ENCODE measurements at places on chromosomes 6 and 20.

DNA sequence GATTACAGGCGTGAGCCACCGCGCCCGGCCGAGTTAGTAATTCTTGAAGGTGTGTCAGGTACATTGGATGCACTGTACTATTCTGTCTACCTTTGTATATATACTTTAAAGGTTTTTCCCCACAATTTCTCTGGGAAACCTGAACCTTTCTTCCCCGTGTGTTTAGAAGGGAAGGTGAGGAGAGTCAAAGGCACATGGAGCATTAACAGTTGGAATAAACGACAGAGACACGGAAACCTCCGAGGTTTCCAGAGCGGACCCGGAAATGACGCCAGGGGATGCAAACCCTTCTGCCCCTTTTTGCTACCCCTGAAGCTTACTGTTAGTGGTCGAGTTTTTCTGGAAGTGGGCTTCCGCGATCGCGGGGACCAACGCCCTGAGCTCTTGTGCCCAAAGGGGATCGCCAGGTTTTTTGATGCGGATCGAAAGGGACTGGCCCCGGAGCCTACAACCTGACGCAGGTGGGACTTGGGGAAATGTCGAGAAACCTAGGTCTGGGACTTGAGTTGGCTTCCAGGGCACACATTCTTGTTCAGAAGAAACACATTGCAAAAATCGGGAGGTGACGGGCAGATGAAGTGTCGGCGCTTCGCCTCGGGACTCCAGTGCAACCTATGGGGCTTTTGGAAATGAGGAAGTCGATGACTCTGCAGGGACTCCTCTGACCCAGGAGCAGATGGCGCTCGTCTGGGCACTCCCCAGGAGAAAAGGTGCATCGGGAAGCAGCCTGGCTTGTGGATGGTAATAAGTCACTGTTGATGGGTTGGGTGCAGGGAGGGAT lies 218.2 kb downstream of the OR2B2 start:
- DNase-seq: peak; percentile 29

DNA sequence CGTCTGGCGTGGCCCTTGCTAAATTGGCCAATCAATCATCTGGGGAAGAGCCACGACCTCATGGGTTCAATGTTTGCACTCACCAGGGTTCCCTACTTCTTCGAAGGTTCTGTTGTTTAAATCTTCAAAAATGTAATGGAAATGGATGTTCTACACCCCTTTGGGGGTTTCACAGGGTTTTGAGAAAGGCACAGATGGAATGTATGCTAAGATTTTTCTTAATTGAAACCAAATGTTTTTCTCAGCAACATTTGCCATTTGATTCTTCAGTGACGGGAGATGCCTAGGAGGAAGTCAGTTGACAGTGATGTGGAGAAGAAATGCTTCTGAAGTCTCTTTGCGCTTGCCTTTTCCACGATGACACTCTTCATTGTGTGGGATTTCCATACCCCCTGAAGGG lies 312.3 kb downstream of the ESR1 start:
- DNase-seq: no peak

- DNase-seq: no peak
These were observed 103.5 kb downstream of the SCP2D1 start for GRCh38 chr20:18916886-18917750.

DNA sequence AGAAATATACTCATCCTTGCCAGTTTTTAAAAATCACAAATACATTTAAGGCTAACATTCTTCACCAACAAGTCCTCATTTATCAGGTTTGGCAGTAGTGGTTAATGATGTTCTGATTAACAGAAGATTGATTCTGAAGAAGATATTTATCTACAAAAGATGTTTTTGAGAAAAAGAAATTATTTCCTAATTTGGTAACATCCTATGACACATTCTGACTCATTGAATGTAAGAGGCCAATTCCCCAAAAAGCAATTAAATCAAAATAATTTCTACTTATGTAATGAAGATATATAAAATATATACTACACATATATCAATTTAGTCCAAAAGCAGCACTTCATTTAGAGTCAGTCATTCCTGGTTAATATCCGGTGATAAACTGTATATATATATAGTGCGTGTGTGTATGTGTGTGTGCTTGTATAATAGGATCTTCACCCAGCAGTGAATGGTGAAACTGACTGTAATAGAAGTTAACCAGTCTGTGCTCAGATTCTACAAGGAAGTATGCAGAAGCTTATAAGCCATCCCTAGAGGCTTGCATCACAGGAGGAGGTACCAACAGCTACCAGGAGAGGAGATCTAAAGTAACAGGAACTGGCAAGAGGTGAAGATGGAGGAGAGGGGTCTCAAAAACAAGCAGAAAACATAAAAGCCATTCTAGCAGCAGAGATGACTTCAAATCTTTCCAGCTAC lies 82.9 kb upstream of the MARCKS start:
- no peak for DNase-seq

DNA sequence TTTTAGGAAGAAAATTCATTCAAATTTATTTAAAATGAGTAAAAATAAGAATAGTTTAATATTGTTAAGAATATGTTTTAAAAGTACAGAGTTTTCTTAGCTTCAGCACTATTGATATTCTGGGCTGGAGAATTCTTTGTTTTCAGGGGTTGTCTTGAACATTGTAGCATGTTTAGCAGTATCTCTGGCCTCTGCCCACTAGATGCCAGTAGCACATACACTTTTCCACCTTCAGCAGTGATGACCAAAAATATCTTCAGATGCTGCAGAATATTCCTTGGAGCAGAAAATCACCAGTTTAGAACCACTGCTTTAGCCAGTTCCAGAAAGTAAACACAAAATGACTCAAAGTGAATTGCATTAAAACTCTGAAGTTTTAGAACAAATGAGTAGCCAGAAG lies 19.4 kb upstream of the SDHAF4 start:
- DNase-seq: no peak

DNA sequence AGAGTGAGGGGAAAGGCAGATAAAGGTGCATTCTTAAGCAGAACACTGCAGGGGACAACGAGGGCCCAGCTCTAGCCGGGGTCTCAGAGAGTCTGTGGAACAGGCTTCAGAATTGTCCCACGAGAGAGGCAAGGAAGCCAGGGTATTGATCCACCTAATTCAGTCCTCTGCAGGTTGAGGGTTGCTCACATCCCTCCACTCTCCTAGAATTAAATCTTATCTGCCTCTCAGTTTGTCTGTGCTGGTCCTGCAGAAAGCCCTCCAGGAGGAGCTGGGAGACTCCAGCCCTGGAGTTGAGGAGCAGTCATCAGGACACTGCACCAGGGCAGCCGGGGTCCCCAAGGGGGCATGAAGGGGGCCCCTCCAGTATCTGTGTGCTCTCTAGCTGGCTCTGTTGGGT lies 39.1 kb downstream of the SLC24A3 start:
- no peak for DNase-seq

DNA sequence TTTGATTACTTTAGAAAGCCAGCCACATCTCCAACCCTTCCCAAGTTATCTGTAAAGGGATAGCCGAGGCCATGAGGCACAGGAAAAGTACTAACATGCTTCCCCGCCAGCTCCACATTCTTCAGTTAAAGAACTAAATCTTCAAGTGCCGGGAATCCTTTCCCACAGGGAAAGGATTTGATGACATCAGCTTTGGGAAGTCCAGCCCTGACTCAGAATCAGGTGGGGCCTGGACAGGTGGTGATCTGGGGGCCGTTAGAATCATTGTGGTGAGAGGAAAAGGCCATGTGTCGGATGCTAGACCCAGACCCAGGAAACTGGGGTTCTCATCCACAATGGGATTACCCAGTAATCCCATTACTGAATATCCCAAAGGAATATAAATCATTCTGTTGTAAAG lies 580.0 kb downstream of the QKI start:
- DNase-seq: no peak

GRCh38 chr6:3052481-3053230 lies 15.6 kb upstream of the RIPK1 start:
- DNase-seq: no peak

DNA sequence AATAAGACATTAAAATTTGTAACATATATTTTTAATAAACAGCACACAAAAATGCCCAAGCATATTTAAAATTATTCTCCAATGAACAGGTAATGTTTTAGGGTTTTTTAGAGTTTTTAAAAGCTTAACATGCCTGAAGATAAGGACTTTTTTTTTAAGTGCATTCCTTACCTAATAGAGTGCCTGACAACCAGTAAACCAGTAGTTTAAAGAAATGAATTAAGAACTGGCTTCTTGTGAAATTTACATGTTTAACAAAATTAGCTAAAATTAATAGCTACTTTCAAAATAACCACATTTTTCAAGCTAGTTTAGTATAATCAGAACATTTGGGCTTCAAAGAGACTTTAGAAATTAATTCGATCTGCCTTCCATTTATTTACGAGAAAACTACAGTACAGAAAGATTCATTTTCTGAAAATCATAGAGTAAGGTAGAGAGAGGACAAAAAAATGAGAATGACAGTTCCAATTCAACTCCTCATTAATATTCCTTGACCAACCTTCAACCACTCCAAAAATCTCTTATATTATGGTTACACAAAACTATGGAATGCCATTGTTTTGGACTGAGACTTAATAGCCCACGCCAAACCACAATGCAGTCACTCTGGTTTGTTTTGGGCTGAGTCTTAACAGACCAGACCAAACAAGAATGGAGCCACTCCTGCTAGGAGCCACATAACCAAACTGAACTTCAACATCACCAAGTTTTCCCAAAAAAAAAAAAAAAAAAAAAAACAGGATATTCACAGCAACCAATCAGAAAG lies 5.7 kb upstream of the PLN start:
- DNase-seq: no peak

DNA sequence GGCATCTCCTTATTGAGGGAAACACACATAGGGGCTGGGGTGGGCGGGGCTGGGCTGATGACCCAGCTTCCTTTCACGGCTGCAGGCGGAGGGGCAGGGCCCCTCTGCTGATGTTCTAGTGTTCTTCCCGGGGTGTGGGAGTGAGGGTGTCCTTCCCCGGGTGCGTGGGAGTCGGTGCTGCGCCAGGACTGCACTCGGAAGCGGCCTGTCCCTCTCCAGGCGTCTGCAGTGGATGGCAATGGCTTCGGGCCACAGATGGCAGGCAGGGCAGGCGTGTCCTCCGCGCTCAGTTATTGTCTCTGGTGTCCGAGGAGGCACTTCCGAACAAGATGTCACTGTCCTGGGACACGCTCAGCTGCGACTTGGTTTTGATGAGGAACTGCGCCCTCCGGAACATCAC lies 19.2 kb downstream of the KCNG1 start:
- DNase-seq: no peak

DNA sequence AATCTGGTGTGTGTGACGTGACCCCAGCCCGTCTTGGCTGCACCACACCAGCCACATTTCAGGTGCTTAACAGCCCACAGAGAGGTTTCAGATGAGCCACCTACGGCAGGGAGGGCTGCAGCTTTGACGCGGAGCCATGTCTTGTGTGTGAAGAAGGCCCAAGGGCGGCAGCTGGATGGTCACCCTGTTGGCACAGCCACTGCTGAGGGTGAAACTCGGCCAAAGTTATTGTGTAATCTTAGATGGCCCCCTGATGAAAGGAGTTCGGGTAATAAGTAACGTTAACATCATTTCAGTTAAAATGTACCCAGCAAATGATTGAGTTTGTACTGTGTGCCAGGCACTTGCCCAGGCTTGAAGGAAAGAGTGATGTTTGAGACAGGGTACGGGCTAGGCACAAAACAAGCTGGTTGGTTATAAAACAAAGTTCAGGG lies 97.2 kb downstream of the SSR1 start:
- no peak for DNase-seq

- DNase-seq: no peak
These were observed 127.1 kb upstream of the MLIP start for GRCh38 chr6:53984163-53984562.

- no peak for DNase-seq
These were observed 15.7 kb downstream of the CPNE5 start for GRCh38 chr6:36823421-36824096.

GRCh38 chr20:45685896-45686295 lies 15.9 kb upstream of the WFDC11 start:
- no peak for DNase-seq

- no peak for DNase-seq
These were observed 68.5 kb downstream of the SLC22A1 start for GRCh38 chr6:160190081-160190480.

- no peak for DNase-seq
These were observed 17.9 kb upstream of the ARMC12 start for GRCh38 chr6:35718911-35719381.

GRCh38 chr20:21125072-21125848 lies 622 bp upstream of the KIZ start:
- no peak for DNase-seq

DNA sequence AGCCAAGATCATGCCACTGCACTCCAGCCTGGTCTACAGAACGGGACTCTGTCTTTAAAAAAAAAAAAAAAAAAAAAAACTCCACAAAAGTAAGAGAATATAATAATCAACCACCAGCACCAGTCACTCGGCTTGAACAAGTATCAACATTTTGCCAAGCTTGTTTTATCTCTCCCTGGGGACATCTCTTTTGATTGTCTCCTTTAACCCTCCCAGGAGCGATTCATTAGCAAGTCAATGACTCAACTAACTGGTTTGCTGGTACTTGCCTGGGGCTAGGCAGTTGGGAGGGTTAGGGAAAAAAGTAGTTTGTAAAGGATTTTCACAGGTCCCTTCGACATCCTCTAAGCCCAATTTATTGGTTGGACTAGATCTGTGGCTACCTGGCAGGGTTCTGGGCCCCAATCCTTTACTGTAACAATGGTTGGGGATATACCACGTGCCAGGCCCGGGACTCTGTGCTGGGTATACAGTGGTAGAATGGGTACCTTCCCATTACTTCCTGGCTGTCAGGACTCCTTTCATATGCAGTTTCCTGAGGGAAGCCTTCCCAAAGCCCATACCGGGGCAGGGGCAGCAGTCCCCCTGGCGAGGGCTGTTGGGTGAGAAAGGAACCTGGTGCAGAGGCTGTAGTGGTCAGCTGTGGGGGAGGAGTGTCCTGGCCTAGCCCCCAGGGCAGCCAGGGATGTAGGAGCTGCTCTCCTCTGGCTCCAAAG lies 12.2 kb downstream of the TGIF2 start:
- no peak for DNase-seq

- DNase-seq: no peak
These were observed 251.7 kb downstream of the PHACTR1 start for GRCh38 chr6:12968290-12968689.

DNA sequence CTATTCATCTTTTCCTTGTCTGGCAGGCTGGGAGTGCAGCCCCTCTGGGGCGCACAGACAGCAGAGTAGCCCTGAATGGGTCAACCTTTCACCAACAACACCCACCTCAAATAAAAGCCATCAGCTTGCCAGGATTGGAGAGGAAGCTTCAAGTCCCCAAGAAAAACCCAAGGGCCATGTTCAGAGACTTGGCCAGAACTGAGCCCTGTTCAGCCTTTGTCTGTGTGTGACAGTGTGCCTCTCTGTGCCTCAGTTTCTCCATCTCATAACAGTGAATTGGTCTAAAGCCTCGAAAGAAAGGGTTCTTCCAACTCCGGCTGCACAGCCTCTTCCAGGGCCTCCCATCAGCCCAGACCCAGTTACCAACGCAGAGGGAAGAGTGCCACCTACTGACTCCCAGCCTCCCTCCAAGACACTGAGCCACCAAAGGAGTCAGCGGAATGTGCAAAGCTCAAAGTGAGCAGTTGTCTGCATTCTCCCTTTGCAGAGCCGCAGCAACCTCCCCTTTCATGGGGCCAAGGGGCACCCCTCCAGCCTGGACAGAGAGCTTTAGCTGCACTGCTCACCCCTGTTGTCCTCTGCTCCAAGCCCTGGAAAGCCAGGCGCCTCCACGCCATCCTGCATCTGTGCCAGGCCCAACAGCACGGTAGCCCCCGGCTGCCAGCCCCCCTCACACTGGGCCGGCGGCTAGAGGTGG lies 82.7 kb upstream of the TOP1 start:
- DNase-seq: no peak

All from CD4-positive, alpha-beta T cell treated with Interleukin-15 for 1 hour (primary cell).